ENCODE measurements at places on chromosomes 6 and 20. TPM values are rescaled to one million over a fixed set of nuclear protein-coding genes. Genes with fewer than 3 reads are reported as not detected.

DNA sequence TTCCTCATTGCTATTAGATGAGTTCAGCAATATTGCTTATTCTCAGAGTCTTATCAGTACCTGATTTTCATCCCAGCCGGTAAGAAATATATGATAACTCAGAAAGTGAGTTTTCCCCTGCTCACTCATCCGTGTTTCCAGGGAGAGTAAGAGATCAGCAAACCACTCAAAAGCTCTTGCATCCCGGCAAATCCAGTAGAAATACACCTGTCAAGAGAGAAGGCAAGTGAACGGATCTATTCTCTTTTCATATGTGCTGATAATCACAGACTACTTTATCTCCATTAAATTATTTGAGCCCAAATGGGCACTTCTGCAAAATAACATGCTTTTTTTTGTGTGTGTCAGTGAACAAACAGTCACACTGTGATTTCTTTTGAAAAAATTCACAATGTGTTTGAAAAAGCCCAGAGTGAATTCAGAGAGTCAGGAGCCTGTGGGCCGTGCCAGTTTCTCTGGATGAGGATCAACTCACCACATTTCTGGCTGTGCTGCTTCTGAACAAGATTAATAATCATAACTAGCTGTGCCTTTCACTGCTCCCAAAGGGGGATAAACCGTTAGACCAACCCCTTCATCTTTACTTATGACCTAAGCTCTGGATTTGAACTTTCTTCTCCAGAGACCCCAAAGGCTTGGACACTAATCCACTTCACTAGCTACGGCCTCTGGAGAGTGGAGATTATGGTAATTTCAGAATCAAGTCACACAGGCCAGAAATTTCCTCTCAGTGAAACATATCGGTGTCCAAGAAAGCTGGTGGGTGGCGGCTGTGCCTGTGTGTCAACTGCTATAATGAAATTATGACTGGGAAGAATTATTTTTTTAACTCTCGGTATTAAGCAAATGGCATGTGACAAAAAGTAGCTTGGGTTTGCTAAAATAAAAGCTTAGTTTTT, 44.2 kb downstream of the NOX3 start:
- no peak for DNase-seq

- no peak for DNase-seq
These were observed 32.7 kb upstream of the MCM3 start for GRCh38 chr6:52317211-52317610.

- DNase-seq: no peak
These were observed 157.3 kb downstream of the BTBD9 start for GRCh38 chr6:38482466-38482865.

DNA sequence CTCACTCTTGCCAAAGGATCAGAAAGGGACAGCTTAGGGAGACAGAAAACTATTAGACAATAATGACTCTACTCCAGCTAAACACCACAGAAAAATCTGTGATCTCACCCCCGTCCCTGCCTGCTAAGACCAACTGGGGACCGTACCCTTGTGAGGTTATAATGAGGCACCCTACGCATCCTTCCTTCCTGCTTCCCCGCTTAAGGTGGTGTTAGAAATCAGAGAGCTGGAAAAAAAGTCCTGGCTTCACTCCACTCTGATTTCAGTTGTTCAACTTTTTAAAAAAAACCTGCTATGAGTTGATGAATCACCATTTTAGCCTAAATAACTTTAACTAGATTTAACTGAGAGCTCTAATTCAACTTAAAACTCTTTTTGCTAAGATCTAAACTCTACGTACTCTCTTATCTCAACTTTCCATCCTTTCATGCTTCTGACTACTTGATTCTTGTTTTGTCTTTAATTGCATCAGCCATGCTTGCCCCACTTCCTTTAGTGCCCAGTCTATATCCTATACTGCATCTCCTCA, 35.8 kb upstream of the TMEM14A start:
- no peak for DNase-seq

GRCh38 chr6:142542704-142543233, 241.0 kb downstream of the ADGRG6 start:
- DNase-seq: no peak

- peak; percentile 79 for DNase-seq
These were observed 7.3 kb downstream of the VWA7 start for GRCh38 chr6:31769684-31770371.

DNA sequence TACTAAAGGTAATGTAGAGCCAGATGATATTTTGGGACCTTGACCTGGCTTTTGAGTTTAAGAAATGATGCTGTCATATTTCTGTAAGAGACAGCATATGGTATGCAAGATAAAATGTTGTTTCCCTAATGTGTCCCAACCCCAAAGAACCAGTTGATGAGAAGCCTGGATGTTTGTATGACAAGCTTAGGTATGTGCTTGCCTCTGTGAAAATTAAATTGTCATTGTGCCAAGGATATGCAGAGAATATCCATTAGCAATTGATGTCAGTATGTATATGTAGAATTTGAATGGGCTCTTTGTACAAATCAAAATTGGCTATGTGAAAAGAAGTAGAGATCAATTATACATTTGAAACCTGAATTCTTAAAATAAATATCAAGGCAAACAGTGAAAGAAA, 650.8 kb upstream of the EYS start:
- DNase-seq: no peak

PTCHD4 gene
- total RNA-seq: not detected

DYNLT2 gene
- 2.2 TPM for total RNA-seq

DNA sequence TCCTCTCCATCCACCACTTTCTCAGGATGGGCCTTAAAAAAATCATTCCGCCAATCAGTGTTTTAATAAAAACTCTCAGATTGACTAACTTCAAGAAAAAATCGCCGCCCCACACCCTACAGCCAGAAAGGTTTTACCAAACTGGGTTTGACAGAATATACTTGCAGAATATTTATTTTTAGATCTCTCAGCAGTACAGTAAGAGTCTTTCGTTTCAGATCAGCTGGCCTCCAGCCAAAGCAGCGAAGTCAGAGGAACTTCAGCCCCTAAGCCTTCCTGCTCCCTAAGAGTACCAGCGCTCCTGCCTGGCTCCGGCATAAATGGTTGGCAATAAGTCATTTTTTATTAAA, 24.7 kb downstream of the TBC1D7 start:
- DNase-seq: no peak

DNA sequence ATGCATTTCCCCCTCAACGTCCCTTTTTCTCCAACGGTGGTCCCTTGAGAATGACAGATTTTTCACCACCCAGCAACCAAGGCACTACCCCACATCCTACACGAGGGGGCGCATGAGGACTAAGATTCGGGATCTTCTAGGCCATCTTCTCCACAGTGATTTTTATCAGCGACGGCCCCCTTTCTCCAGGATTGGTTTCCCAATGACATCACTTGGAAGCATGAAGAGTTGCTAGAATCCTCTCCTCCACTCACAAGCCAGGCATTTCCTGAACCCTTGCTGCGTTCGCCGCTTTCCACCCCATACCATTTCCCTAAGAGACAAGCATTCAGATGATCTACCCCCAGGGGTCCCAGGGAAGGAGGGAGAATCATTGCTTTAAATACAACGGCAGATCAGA, 252.0 kb downstream of the HIVEP2 start:
- DNase-seq: peak; percentile 42

- DNase-seq: no peak
These were observed 1.4 kb downstream of the BMP6 start for GRCh38 chr6:7727086-7727945.

GRCh38 chr6:63530182-63530581, 42.1 kb upstream of the LOC128125822 start:
- DNase-seq: no peak

- DNase-seq: no peak
These were observed 90.6 kb downstream of the PAX1 start for GRCh38 chr20:21796059-21796458.

LINC00237 gene
- not detected for total RNA-seq

DNA sequence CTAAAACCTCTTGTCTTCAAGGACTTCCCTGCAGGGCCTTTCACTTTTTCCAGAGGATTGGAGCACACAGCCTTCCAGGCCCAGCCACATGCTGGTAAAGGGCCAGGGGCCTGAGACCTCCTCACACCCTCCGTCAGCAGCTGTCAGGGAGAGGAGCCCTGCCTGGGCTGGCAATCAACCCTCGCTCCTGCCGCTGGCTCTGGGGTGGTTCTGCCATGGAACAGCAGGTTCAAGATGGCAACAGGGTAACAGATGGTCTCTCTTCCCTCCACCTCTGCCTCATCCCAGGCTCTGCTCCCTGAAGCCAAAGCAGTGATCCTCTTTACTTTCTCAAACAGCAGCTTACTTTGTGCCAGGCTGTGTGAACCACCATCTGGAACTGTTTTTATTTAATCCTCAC, 23.8 kb downstream of the PCNA start:
- DNase-seq: no peak

- DNase-seq: no peak
These were observed 37.2 kb upstream of the BAG2 start for GRCh38 chr6:57134954-57135353.

PHF3 gene
- total RNA-seq: 45.3 TPM

DNA sequence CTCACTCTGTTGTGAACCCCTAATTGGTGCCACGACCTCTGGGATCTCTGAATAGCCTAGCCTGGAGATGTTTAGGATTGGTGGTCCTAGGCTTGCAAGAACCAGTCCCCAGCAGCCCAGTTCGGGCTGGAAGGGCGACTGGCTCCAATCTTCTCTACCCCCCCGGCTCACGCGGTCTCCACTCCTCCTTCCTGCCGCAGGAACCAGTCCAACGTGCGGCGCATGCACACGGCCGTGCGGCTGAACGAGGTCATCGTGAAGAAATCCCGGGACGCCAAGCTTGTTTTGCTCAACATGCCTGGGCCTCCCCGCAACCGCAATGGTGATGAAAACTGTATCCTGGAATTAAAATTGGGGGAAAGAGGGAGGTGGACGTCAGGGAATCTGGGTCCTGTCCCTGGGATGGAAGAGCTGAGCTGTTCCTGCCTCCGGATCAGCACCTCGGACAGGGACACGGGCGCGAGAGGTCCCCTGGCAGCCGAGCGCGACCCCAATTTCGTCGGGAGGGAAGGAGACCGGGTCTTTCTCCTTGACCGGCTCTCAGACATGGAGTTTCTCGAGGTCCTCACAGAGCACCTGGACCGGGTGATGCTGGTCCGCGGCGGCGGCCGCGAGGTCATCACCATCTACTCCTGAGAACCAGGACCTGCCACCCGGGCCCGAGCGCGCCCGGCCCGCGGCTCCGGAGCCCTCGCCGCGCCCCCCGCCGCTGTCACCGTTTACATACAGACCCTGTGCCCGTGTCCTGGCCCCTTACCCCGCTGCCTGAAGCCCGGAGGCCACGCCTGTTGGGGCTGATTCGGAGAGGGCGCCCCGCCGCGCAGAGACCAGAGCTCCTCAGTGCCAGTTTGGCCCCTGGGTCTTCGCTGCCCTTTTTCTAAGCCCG, 28.2 kb downstream of the SLC12A5 start:
- DNase-seq: no peak

RAET1G gene
- total RNA-seq: 0.18 TPM

DNA sequence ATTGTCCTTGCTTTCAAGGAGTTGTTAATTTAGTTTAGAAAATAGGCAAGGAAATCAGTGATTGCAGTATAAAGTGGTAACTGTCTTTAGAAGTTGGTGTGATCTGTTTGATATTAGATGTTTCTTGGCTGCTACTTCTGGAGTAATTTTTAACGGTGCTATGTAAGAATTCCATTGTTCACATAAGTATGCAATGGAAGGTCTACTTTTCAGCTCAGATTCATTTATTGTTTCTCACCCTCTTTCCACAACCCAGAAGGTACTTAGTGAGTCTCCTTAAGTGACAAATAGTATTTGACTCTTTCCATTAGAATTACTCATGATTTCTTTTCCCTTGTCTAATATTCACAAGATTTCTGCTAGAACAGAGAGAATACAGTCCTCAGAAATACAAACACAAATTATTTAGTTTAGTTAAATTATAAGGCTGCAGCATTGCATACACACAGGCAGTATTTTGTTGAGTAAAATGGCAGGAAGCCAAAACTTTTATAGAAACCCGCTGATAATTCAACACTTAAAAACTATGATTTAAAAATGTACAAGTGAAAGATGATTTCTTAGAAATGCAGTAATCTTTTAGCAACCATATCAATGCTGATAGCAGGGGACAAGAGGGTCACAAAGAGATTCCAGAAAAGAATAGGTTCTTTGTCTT, 554.3 kb downstream of the CD109 start:
- no peak for DNase-seq

GRCh38 chr6:75491291-75491690, 2.3 kb downstream of the FILIP1 start:
- DNase-seq: no peak

TRIM40 gene
- total RNA-seq: not detected

KCNK16 gene
- not detected for total RNA-seq

GRCh38 chr20:62704341-62704948, 4.2 kb upstream of the NTSR1 start:
- DNase-seq: no peak

TSPO2 gene
- total RNA-seq: not detected

- peak; percentile 95 for DNase-seq
These were observed at the start of gene MPC1 for GRCh38 chr6:166382933-166383801. Gene MPC1 (minus strand): TSS chr6:166382940. CDS start chr6:166382876, 64 bp downstream.

DNA sequence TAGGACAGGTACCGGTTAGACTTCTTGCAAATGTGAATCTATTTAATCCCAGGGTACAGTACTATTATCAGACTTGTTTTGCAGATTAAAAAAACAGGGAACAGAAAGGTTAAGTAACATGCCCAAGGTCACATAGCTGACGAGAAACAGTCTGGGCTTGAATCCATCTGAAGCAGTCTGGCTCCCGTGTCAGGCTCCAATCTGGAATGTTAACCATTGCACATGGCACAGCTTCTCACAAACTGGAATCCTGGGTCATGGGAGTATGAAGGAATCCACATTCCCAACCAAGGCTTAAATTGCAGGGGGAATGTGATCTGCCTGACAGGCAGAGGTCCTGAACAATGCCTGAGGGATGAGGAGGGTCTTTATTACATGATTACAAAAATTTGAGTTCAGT, 187.5 kb upstream of the SPTLC3 start:
- DNase-seq: no peak

AKAP7 gene
- 3.4 TPM for total RNA-seq

- DNase-seq: peak; percentile 78
These were observed 13.3 kb upstream of the RBPJL start for GRCh38 chr20:45293041-45294002.

GJA10 gene
- not detected for total RNA-seq

GRCh38 chr6:140281236-140281635, 906.8 kb upstream of the CITED2 start:
- no peak for DNase-seq

DNA sequence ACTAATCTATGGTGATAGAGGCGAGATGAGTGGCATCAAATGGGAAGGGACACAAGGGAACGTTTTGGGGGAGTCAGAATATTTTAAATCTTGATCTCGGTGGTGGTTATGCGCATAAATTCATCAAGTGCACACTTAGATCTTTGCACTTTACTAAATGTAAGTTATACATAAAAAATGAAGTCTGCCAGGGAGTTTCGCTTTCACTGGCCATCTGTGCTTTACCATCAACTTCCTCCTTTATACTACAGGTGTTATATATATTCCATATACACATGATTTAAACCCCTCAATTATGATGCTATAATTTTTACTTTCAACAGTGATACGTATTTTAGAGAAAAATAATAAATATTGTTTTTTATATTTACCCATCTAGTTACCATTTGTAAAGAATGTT, 97.6 kb upstream of the AKIRIN2 start:
- DNase-seq: no peak

EDN1 gene
- 0.36 TPM for total RNA-seq

All from activated T-helper 1 cell treated with anti-CD3 and anti-CD28 coated beads, Interleukin-12 subunit alpha, Interleukin-12 subunit beta, Interleukin-2, Interleukin-4 antibody, amounts not matched to agents 30 ng/mL and 10 ng/mL and 1 ng/mL, durations not matched to agents 14 hours and 24 hours and 36 hours (primary cell).